ENCODE measurements at places on chromosomes 2 and 18.

DNA sequence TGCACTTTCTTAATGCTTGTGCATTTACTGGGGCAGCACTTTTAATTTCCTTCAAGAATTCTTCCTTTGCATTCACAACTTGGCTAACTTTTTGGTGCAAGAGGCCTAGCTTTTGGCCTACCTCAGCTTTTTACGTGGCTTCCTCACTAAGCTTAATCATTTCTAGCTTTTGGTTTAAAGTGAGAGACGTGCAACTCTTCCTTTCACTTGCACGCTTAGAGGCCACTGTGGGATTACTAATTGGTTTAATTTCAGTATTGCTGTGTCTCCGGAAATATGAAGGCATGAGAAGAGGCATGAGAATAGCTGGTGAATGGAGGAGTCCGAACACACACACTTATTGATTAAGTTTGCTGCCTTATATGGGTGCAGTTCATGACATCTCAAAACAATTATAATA, 354.1 kb downstream of the DLGAP1 start:
- no peak for DNase-seq

- no peak for DNase-seq
Observed at GRCh38 chr2:230697676-230698075, 15.0 kb upstream of the CAB39 start.

- peak; percentile 41 for DNase-seq
Observed at GRCh38 chr2:168138374-168138773, 109.0 kb downstream of the STK39 start.

DNA sequence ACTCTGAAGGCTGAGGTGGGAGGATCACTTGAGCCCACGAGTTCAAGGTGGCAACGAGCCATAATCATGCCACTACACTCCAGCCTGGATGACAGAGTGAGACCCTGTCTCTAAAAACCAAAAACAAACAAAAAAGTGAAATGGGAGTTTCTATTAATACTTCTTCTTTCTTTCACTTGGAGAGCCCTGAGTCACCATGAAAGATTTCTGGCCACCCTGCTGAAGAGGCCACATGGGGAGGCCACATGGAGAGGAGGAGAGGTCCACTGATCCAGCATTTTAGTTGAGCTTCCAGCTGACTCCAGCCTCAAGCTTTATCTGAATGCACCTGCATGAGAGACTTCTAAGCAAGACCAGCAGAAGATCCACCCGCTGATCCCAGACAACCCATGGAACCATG, 74.2 kb upstream of the LAPTM4A start:
- DNase-seq: no peak

DNA sequence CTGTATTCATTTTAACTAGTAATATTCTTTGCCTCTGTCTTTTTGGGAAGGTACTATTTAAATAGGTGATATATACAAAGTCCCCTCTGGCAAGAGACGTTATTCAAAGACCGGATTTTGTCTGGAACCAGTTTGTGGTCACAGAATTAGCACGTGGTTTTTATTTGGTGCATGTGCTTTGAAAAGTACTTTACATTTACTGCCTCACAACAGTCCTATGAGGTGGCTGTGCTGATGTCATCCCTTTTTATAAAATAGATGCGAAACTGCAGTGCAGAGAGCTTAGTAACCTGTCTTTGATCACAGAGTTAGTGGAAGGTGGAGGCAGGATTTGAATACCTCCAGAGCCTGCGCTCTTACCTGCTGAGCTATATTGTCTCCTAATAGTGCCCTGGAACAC, 4.0 kb downstream of the LPIN1 start:
- no peak for DNase-seq

Data from left ventricle myocardium inferior (tissue), 1 donor.